Iris pigment epithelial cell (primary cell): ENCODE measurements at places on chromosomes 1 and 21.
A peak's percentile ranks its signal among the peaks of the same experiment; 100 is the strongest.

DNA sequence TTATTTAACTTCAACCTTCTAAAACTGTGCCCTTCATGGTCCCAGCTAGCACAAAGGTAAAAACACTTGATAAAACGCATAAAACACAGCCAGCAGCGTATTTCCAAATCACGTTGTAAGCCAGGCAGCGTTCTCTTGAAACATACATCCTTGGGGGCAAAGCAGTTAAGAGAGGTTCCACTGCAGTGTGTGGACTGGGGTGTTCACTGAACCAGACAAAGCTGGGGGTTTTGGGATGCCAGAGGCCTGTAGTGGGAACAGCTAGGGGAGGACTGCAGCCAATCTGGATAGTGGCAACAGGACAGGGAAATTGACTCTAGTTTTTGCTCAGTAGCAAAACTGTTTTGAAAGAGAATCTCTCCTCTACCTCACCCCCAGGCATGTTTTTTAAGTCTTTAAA is 21.5 kb upstream of the ATP5PO start:
- no peak for DNase-seq

GRCh38 chr1:200038981-200039848 is 11.7 kb downstream of the NR5A2 start:
- DNase-seq = peak; percentile 52

GRCh38 chr1:33123266-33123665 is 42.3 kb downstream of the AZIN2 start:
- DNase-seq = no peak

DNA sequence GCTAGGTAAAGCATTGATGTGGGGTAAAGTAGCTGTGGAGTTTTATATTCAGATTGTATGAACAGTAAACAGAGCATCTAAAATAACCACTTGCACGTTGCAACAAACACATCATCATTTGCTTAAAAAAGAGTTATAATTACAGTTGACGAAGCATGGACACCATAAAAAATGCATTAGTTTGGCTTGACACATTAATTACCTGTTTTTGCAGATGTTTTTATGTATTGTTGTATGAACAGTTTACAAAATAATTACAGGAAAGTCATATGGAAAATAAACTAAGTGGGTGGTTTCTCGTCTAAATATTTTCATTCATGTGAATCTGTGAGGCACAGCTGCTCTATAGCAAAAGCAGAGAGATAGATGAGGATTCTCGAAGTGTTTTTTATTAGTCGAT is 108.3 kb downstream of the RPS6KC1 start:
- DNase-seq = no peak

DNA sequence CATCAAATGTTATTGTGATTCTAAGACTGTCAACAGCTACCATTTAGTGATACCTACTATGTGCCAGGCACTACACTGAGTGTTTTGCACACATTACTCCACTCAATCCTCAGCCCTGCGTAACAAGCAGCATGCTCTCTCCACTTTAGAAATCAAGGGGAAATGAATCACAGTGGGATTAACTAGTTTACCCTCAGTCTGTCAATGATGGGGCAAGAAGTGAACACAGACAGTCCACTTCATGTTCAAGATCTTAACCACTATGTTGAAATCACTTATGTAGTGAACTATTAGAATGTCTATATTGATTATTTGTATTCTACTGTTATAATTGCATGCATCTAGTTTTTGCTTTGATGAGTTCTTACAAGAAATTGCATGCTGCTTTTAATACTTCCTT is 165.3 kb downstream of the LTN1 start:
- peak; percentile 93 for DNase-seq

DNA sequence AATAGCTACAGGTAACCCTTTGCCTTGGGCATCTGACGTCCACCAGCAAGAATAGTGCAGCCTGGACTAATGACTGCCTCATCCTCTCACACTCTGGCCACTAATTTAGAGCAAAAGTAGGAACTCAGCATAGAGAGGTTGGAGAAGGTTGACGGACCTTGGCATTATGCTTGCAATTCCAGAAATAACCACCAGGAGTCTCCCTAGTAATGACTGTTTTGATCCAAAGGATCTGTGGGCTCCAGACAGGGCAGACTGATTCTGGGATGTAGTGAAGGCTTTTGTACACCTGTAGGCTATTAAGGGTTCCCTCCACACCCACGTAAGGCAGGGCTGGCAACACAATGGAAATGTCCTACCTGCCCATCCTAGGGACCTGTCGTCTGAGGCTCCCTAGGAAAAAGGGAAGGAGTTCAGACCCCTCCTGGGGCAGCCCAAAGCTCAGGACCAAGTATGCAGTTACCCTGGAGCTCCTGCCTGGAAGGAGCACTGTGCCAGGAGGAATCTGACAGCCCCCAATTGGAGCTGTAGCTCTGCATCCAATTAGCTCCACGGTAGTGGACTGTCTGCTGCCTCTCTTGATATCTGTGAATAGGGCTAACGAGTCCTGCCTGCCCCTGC is 91.0 kb upstream of the TMEM51 start:
- DNase-seq = no peak

- DNase-seq = no peak
Measured at GRCh38 chr1:209993061-209993830, 55.2 kb downstream of the SYT14 start.

DNA sequence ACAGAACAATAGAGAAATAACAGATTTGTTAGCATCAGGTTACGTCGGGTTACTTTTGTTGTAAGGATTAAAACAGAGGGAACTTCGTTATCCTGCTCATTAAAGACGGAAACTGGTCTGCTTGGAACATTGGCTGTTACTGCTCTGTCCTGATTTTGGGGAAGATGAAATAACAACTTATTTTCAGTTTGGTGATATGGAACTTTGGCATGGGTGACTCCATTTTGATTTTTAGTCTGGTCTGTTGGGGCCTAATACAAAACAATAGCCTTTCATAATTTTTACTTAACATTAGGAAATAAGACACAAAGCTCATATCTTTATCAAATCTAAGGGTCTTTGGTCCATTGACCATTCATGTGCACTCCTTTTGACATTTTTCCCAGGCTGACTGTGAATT is 220.5 kb upstream of the DUSP10 start:
- no peak for DNase-seq

GRCh38 chr1:177794376-177794991 is 175.4 kb downstream of the SEC16B start:
- no peak for DNase-seq

DNA sequence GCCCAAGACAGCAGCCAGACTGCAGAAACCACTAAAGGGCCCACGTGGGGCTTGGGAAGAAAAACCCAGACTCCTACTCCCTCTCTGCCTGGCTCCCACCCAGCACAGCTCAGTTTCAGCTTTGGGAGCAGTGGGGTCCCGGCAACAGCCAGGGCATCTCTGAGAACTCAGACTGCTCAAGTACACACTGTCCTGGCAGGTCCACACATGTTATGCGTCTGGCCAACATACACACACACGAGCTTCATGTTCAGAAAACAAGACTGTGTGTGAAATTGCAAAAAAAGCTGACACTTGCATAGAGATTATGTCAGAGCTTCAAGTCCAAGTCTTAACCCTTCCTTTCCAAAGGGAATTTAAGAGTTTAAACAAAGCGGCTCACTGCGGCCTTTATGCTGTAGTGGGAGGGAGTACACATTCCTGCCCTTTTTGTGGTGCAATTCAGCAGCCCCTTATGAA is 136.6 kb upstream of the CD34 start:
- DNase-seq = peak; percentile 61

DNA sequence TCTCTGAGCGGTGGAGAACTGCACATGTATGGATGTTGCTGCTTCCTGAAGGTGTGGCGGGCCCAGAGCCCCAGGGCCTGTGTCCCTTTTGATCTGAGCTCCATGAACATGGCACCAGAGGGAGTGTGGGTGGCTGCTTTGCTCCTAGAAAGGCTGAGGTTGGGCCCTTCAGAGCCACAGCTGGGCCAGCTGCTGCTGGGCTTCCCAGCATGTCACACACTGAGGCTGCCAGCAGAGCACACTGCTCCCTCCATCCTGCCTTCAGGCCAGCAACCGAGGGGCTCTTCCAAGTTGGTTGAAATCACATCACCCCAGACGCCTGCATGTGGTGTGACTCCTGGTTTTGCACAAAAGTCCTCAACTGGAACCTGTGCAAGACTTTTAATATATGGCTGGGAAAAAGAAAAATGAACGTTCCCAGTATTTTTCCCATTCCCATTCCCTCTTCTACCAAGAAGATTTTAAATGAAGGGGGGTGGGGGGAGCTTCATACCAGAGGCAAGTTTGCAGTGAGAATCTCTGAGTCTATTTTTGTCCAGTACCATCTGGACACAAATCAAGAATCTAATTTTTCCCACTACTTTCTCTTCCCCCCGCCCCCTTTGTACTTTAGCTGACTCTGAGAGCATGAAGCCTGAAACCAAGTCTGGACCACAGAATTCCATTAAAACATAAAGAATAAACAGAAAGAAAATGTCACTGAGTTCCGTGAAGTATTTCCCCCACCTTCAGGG is 26.2 kb upstream of the NGF start:
- peak; percentile 49 for DNase-seq

DNA sequence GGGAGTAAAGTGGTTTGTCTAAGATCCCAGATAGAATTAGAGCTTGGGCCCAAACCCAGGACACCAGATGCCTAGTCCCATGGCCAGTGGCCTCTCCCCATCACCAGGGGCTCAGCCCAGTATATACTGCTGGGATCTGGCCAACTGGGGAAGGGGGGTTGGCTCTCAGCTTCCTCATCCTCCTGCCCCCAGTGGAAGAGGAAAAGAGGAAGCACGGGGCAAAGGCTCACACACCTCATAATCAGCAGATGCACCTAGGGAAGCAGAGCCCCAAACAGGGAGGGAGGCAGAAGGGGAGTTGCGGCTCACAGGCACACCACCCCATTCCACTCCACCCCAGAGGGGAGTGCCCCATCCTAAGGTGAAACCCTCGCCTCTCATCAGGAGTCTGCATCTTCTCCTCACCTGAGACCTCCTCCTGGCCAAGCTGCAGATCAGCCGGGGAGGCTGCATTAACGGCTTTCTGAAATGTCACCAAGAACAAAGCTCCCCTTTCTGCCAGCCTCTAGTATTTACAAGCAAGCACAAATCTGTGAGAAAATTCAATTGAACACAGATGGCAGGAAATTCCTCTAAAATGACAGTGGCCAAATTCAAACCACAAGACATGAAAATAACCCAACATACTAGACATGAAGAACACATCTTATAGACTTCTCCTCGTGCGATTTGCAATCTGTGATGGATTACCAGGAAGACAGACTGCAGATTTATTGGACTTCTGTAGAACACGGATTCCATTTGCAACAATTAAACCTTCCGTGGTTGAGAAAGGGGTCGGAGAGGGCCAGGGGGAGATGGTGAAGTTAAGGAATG is 82.8 kb downstream of the GLIS1 start:
- DNase-seq = peak; percentile 67

DNA sequence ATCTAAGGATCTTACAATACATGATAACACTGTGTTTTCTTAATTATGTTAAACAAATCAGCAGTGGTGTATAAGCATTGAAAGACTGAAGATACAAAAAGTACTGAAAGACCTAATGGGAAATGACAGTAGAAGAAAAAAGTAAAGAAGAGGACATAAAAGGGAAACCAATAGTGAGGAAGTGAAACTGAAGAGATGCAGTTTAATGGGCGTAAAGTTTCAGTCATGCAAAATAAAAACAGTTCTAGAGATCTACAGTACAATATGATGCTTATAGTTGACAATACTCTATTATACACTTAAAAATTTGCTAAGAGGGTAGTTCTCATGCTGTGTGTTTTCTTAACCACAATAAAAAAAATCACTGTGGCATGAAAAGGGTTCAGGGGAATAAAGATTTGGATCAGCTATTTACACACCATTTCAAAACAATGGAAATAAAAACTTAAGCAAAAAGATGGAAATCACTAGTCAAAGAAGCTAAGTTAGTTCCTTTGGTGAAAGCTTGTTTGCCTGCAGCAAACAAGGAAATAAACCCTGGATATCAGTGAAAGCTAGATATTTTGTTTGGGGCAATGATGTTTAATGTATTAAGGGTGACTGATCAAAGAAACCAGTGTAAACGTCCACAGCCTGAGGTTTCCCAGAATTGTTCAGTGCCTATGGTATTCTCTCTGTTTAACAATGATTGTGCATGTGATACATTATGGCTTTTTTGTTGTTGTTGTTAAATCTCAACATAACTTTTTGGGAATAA is 1160.8 kb upstream of the ADGRL2 start:
- no peak for DNase-seq

GRCh38 chr1:33045814-33046213 is 9.1 kb upstream of the AK2 start:
- DNase-seq = no peak

DNA sequence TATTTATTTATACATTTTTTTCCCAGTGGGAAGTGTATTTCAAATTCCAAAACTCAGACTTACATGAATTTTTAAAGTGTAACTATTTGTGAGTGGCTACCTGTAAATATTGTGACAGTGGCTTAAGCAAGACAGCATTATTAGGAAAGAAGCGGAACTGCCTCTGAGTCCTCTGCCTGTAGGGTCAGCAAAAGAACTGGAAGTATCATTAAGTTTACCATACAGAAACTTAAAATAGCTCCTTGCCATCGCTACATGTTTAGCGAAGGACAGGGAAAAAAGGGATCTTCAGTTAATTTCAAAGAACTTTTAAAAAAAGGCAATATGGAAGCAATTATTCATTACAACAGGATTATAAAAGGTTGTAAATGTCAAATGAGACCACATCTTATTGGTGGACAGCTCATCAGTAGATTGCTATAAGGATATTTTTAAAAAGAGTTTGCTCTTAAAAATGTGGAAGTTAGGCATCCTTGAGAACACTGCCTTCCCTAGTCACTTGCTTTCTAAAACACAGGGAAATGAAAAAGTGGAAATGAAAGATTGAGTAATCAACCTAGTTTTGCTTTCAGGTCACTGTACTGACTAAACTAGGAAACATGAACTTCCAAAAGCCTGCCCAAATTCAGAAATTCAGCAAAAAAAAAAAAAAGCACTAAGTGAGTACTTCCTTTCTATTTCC is 39.2 kb downstream of the NSL1 start:
- peak; percentile 52 for DNase-seq

GRCh38 chr1:147750618-147751217 is 9.7 kb downstream of the GJA5 start:
- DNase-seq = no peak

DNA sequence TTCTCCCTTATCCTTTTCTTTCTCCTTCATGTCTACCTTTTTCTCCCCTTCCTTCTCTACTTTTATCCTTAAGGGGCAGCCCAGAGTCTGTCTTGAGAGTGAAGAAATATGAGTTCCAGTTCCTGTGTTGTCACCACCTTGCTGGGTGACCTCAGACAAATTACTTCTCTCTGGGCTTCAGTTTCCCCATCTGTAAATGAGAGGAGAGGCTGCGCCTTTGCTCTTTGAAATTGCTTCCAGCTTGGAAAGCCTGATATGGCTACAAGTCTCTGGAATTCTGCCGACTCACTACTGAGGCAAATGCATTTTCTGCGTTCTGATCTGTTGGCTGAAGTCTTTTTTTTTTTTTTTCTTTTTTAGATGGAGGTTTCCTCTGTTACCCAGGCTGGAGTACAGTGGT is 119.2 kb downstream of the SYF2 start:
- DNase-seq = no peak

GRCh38 chr1:119966020-119966419 is 69.7 kb upstream of the ADAM30 start:
- DNase-seq = peak; percentile 56

DNA sequence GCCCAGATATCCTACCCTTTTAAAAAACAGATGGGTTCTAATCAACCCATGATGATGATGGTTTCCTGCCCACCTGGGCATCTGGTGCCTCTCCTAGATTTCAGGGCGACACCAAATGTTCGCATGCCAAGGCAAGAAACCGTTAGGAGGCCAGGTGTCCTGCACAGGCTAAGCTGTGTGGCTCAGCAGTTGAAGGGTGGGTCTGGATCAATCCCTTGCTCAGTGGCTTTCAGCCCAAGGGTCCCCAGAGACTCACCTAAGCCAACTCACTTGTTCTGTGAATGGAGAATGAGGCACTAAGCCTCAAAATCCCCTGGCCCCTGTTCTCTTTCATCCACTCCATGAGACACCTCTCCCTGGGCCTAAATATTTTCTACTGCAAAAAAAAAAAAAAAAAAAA is 169.1 kb upstream of the EDN2 start:
- no peak for DNase-seq
